IMR-90 (cell line): ENCODE measurements at places on chromosomes 7 and 10.
A peak's percentile ranks its signal among the peaks of the same experiment; 100 is the strongest.

DNA sequence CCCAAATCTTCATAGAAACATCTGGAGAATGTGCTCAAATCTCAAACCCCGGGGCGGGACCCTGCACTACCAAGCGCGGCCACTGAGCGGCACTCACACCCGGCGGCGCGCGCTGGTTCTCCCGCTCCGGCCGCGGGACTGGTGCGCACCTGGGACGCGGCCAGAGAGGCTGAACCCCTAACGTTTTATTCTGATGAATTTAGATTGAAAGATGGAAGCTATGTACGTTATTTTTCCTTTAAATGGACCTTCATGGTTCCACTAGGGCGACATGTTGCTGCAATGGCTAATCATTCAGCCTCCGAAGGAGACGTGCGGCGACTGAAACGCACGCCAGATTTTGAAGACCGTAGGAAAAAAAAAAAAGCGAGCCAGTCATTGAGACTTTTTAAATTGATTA lies 107.0 kb upstream of the INSIG1 start:
- no peak for DNase-seq

GRCh38 chr10:6382081-6382480 lies 179.3 kb downstream of the PFKFB3 start:
- peak; percentile 74 for DNase-seq

DNA sequence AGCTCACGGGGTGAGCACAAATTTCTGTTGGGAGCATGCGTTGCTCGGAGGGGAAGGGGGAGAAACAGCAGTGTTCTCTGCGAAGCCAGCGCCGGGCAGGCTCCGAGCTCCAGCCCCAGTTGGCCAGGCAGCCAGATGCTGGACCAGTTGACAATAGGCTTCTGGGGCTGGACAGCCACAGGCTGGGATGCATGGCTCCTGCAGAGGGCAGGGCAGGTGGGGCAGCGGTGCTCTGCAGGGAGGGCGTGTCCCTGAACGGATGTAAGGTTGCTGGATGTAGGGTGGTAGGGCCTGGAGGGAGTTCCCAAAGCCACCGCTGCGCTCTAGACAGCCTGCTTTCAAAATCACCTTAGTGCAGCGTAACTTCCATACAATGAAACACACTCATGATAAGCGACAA lies 574.9 kb downstream of the GLRX3 start:
- no peak for DNase-seq

DNA sequence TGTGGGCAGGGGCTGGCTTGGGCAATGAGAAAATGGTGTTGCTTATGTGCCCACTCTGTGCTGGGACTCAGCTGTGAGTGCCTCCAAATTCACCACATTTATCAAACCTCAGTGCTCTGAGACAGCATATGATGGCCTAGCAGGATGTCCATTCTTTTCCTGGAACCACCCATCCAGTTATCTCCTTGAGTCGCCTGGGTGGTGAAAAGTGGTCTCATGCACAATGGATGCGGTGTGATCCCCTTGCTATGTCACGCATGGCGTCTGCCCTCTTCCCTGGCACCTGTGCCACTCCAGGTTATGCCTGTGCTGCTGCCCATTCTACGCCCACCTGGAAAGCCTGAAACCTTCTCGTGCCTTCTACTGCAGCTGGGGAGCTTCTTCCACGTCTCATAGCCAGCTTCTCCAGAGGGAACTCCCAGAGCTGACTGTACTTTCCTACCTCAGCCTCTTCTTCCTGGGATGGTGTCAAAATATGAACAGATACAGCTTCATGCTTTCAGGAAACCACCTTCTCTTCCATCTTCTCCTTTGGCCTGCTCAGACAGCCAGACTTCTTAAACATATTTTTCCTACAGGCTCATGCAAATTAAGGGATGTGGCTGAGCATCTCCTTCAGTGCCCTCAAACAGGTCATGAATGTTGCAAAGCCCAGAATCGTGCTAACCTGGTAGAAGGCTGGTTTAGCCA lies 147.3 kb downstream of the PFKFB3 start:
- no peak for DNase-seq

DNA sequence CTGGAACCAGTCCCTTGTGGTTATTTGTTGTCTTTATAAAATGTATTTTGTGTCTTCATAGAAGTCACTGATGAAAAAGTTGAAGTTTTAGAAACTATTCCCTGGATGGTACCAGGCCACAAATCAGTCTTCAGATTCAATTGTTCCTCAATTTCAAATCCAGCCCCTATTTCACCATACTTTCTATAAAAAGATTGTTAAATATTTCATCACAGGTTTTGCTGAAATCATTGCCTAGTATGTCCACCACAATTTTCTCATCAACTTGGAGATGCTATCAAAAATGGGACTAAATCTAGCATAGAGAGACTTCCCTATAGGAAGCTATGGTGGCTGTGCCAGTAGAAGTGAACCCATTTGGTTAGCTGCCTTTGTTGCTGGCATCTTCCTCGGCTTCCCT lies 118.5 kb downstream of the RAB18 start:
- DNase-seq = no peak

GRCh38 chr10:102653060-102653459 lies 8.8 kb downstream of the TRIM8 start:
- DNase-seq = no peak

GRCh38 chr10:5634918-5635317 lies 31.5 kb downstream of the ASB13 start:
- DNase-seq = no peak

DNA sequence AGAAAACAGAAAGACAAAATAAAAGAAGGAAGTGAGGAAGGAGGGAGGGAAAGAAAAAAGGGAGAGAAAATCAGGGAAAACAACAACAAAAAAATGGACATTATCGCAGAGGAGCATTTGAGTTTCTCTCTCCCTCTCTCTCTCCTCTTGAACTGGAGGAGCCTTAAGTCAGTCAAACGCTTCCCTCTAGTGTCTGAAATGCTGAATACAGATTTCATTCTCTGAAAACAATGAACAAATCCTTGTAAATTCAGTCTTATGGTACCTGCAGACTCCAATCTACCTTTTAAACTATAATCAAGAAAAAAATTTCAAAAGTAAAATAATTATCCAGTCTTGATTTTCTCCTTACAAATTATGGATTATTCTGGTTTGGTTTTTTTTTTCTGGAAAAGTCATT lies 89.2 kb upstream of the PFKP start:
- peak; percentile 79 for DNase-seq

DNA sequence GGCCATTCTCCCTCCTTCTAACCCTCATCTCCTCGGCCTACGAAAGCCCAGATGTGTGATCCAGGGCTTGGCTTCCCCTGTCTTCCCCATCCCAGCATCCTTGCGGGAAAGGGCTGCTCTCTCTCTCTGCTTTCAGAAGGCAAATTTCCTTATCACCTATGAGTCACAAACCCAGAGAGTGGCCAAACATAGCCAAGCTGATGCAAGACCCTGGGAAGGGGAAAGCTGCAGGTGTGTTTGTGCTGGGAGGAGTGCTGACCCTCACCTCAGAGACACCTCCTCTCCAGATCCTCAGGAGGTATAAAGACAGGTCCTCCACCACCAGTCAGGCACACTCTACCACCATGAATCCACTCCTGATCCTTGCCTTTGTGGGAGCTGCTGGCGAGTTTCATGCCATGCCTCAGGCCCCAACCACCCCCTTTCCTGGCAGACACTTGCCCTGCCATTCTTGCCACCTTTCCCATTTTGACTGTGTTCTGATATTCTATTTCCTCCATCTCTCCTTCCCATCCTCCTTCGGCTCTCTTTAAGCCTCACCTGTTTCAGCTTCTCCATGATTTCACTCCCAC lies 10.6 kb upstream of the PRSS2 start:
- no peak for DNase-seq

DNA sequence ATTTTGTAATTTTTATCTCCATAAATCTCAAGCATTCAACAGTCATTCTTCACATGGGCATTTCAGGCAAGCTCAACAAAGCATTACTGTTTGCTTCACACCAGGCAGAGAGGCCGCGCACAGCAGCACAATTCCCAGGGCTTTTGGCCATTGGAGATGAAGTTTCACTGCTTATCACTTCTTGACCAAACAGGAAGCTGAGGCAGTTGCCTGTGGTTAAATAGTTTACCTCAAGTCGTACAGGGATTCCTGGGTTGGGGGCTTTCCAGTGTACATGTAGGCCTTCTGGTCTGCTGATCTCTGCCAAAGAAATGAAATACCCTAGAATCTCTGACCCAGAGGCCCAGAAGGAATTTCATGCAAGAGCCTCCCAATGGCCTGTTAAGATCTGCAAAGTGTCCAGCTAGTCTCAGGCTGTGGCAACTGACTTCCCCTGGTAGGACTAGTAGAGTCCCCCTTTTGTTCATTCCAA lies 11.2 kb upstream of the PRDX3 start:
- peak; percentile 95 for DNase-seq
